Spleen (tissue), 13 donors: ENCODE measurements at places on chromosomes 3 and 15.

- DNase-seq, result no peak
Observed at GRCh38 chr15:100972975-100973350, 53.8 kb downstream of the LRRK1 start.

DNA sequence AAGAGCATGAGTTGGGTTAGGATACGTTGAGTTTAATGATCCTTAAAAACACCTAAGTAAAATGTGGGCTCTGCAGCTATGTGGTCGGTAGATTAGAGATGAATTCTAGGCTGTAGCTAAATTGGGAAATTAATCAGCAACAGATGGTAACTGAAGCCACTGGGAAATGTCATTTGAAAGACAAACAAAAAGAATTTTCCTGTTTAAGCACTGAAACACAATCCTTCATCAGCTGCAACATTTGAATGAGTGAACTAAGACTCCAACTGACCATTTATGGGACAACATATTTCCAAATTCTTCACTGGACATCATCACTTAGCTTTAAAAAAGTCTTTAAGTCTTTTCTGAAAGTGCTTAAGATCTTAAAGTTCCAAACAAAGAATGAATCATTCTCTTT, 226.9 kb downstream of the ZNF385D start:
- DNase-seq, result no peak

DNA sequence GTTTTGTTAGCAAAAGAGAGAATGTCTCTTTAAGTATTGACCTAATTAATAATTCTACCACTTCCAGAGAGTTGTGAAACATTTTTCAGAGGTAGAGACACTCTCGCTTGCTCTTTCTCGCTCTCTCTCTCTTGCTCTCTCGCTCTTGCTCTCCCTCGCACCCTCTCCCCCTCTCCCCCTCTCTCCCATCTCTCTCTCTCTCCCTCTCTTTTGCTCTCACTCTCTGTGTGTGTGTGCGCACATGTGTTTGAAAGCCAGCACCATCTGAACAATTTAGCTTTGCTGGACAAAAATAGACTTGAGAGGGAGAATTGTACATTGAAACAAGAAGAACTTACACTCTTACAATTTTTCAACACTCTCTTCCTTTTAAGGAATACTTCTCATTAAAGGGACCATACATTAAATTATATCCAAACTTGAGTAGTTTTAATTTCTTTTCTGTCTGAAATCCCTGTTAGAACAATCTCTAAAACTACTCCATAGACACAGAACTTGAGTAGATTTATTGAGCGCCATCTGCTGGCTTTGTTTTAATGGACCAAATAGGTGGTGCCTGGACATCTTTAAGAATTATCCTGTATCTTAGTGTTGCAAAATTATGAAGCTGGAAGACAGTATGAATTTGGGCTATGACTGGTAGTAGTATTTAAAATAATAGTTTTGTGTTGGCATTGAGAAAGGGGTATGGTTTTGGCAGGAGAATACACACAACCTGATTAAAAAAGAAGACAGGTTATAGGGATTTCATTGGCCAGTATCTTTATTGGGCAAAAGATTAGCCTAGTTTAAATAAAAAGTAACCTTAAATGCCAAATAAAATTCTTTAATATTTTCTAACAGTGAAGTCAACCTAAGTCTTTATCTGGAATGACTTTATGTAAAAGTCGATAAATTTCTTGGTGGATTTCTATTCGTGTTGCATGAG, 124.6 kb downstream of the AKAP13 start:
- no peak for DNase-seq

- no peak for DNase-seq
Observed at GRCh38 chr3:162489853-162490252, 993.2 kb downstream of the OTOL1 start.

GRCh38 chr3:72932416-72932815, 44.6 kb downstream of the GXYLT2 start:
- no peak for DNase-seq

- DNase-seq, result peak; percentile 93
Observed at GRCh38 chr3:183555541-183556081, at the start of gene KLHL6. Gene KLHL6 (minus strand): TSS chr3:183555706. CDS start chr3:183555653, 53 bp downstream.

- no peak for DNase-seq
Observed at GRCh38 chr3:2094941-2095340, 3.7 kb upstream of the CNTN4 start.

GRCh38 chr3:134542287-134542958, 56.6 kb downstream of the CEP63 start:
- no peak for DNase-seq

GRCh38 chr3:56763233-56763632, 38.5 kb downstream of the ARHGEF3 start:
- DNase-seq, result no peak

- no peak for DNase-seq
Observed at GRCh38 chr3:37765591-37766488, 95.8 kb upstream of the CTDSPL start.

DNA sequence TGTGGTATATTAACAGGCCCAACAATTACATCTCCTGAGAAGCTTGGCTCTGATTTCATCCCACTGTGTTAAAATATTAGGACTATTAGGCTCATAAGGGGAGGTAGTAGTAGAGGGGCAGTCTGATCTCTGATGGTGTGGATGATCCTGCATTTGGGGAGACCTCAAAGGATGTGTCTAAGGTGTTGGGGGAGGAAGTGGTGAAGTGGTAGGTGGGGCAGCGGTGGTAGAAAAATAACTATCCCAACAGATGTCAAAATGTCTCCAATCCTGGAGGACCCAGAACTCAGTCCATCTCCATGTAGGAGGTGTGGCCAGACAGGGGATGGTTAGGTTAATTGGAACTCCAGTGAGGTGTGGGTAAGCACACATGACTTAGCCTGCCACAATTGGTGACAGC, 10.4 kb upstream of the IQCF6 start:
- DNase-seq, result no peak

DNA sequence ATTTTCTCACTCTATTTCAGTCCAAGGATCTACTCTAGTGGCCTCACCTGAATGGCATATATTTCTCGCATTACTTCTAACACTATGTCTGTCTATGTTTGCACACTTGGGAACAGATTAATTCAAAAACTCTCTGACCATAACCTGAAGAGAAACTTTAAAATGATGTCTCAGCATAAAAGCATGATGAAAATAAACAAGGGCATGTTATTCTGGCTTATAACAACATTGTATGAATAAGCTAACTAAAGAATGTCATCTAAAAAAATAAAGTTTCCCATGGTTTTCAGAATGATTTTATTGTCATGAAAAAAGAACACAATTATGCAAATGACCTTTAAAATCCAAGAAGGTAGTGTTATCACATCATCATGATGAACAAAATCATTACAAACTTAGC, 85.5 kb upstream of the ROBO2 start:
- no peak for DNase-seq

GRCh38 chr3:16886303-16886683, 1.5 kb downstream of the PLCL2 start:
- peak; percentile 77 for DNase-seq

- no peak for DNase-seq
Observed at GRCh38 chr3:154431043-154431442, 1.1 kb upstream of the GPR149 start.

DNA sequence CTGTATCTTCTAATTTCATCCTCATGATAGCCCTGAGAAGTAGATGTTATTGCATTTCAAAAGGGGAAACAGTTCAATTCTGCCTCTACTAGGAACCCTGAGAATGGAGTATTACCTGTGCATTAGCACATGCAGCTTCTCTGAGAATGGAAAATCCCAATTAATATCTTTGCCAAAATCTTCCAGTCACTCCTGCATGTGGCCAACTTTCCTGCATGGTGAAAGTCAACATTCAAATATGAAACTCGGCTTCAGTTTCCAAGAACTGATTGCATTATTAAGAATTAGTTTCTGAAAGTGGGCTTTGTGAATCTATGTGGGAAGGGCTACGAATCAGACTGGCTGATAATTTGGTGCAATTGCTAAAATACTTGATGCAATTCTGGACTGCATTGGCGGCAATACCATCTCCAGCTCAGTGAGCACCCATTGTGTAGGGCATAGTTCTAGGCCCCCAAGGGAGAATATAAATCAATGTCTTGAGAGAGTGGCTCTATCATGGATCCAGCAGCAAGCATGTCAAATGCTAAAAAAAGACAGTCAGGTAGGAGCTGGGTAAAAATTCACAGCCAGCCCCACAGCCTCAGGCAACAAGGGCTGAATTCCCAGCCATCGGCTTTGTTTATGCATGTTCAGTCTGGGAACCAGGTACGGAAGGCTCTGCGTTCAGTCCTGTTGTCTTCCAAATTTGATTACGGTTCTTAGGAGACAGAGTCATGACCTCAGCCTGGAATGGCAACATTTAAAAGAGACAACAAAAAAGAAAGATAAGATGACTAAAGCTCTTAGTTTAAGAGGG, 18.8 kb upstream of the BCL6 start:
- DNase-seq, result no peak

DNA sequence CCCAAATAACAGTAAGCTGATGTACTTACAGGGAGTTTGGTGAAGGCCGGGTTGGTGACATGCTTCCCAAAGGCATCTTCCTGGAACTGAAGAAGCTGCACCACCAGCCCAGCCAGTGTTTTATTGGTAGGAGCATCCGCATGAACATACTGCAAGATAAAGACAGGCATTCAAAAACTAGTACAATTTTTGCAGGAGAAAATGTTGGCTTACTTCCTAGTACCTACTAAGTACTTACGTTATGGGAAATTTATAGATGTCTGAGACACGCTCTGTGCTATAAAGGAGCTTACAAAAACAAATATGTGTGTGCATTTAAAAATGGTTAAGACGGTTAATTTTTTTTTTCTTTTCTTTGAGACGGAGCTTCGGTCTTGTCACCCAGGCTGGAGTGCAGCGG, 8.9 kb downstream of the SMARCC1 start:
- DNase-seq, result peak; percentile 11

DNA sequence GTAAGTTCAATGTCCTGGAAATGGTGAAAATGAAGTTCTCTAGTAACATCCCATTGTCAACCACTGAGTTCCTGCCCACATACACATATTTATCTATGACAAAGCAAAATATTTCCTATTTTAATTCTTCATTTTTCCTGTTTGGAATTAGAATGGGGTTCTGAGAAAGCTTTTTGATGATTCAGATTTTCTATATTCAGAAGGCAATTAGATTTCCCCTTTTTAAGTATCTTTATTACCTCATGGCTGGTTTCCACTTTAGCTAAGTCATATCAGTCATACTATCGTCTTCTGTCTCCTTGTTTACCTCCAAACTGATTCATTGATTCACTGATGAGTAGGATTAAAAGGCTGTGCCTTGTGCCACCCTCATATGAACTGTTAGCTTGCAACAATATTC, 17.9 kb downstream of the ETFA start:
- DNase-seq, result no peak

DNA sequence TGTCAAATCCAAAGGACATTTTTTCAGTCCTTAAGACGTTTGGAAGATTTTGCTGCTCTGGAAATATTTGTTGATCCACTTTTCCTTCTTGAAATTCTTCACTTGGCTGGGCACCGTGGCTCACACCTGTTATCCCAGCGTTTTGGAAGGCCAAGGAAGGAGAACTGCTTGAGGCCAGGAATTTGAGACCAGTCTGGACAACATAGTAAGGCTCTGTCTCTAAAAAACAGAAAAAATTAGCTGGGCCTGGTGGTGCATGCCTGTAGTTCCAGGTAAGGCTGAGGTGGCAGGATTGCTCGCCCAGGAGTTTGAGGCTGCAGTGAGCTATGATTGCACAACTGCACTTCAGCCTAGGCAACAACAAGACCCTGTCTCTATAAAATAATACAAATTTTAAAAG, 173.9 kb upstream of the MITF start:
- no peak for DNase-seq

- no peak for DNase-seq
Observed at GRCh38 chr3:179526482-179526881, 36.2 kb upstream of the ACTL6A start.

DNA sequence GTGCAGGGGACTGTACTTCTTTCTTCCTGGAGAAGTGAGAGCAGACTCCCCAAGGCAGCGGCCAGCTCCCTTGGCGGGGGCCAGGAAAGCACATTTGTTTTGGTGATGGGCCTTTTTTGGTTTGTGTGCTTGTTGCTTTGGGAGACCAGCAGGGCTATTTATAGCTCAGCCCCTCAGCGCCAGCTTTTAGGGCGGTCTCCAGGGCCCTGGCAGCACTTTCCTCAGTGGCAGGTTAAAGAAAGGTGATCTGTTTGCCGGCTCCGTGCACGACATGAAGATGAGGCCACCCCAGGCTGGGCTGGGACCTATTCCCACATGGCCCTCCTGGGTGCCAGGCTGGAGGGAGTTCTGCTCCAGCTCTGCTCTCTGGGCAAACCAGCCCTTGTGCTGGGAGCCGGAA, 21.8 kb downstream of the SLC6A11 start:
- no peak for DNase-seq

- DNase-seq, result no peak
Observed at GRCh38 chr3:107373896-107374295, 3.3 kb upstream of the CCDC54 start.

DNA sequence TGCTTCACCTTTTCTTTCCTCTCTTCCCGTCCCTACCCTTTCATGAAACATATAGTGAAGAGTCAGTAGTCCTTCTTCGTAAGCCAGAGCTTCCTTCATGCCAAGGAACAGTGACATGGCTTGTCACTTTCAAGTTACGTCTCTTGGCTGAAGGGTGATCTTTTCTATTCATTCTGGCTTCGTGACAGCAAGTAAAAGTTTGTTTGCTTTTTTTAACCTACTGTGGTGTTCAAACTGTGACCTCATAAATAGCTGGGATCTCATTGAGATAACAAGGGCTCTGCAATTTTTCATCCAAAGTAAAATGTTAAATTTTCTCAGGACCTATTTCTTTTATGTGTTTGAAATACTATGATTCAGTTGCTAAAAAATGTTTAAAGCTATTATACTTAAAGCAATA, 10.5 kb downstream of the CDIN1 start:
- no peak for DNase-seq

DNA sequence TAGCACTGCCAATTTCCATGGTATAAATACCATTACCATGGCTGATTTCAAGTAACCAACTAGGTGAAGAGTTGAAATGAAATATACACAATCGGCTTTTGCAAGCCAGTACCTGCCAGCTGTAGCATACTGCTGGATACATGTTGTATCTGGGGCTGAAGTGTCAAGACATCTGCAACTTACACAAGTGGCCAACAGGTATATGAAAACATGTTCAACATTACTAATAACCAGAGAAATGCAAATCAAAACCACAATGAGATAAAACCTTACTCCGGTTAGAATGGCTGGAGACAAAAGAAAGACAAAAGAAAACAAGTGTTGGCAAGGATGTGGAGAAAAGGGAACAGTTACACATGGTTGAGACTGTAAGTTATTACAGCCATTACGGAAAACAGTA, 11.6 kb downstream of the ATOSA start:
- no peak for DNase-seq

- no peak for DNase-seq
Observed at GRCh38 chr3:65545429-65545828, 493.3 kb downstream of the MAGI1 start.

DNA sequence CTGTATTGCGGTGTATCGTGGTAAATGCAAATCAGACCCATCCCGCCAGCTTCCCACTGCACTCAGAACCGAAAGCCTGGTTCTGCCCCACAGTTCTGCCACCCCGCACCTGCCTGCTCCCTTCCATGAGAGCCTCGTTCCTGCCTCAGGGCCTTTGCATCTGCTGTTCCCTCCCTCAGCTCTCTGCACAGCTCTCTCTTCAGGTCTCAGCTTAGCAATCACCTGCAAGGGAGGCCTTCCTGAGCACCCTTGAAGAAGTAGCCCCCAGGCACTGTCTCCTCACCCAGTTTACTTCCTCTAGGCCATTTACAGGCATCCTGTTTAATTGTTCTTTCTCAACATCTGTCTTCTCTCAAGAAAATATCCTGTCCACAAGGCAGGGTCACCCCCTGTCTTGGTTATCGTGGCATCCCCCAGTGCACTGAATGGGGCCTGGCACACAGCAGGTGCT, 13.3 kb upstream of the IQSEC1 start:
- DNase-seq, result no peak

- DNase-seq, result no peak
Observed at GRCh38 chr15:96362755-96363651, 32.5 kb downstream of the NR2F2 start.
